ENCODE measurements at places on chromosomes 5 and 9.
A peak's percentile ranks its signal among the peaks of the same experiment; 100 is the strongest.

GRCh38 chr9:69056191-69056815 is 20.8 kb downstream of the FXN start:
- no peak for DNase-seq

DNA sequence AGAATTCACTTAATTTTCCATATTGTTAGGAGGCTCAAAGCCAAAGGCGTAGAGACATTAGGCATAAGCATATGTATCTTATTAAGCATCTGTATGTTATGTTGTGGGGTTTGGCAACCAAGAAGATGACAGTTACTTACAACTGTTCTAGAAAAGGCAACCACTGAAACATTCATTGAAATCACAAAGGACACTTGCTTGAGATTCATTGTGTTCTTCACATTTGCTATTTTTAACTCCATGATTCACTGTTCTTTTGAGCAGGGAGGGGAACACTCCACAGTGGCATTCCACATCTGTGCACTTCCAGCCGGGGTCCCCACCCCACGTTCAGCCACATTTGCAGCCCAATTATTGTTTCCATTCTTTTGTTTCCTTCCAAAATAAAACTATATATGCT is 107.1 kb downstream of the PALM2AKAP2 start:
- no peak for DNase-seq

DNA sequence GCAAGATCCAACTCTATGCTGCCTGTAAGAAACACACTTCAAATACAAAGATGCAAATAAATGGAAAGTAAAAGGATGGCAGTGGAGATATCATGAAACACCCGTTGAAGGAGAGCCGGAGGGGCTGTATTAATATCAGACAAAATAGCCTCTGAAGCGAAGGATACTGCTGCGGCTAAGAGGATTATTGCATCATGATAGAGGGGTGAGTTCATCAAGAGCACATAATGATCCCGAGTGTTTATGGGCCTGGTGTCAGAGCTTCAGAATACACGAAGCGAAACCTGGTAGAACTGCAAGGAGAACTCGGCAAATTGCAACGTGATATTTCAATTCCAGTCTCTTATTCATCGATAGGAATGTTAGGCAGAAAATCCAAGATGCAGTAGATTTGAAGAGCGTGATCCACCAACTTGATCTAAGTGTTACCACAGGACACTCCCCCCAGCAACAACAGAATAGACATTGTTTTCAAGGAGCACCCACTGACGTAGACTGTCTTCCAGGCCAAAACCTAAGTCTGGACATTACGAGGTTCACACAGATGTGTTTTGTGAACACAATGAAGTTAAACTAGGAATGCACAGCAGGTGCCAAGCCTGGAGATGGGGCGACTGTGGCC is 27.7 kb upstream of the QSOX2 start:
- DNase-seq, result no peak

DNA sequence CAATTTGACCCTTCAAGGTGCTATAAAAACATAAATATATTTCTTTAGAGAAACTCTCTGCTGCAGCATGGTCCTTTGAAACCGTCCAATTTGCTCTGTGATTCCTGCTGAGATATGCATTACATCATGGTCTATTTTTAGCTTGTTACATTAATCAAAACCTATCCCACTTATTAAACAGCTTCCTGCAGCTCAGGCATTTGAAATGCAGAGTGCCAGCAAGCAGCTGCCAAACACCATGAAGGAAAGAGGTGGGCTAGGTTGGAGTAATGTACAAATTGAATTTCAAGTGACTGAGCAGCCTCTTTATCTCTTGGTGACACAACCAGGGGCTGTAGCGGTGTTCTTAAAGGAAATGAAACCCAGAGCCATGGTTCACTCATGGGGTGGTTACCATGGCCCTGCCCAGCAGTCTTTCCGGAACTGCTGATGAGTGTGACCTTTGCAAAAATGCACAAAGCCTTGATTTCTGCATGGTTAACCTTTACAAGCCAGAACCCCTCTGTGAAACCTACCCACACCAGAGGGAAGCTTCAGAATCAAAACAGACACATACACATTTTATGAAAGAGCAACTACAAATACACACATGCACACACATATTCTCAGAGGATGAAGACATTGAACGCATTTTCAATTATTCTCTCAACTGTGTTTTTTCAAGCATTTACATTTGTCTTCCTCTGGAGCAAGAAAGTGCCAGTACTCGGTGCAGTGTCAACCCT is 155.8 kb upstream of the ZNF608 start:
- peak; percentile 12 for DNase-seq

- DNase-seq, result peak; percentile 73
Observed at GRCh38 chr5:133052317-133053175, 733 bp downstream of the HSPA4 start.

- no peak for DNase-seq
Observed at GRCh38 chr9:14467675-14468374, 153.9 kb upstream of the NFIB start.

GRCh38 chr5:61449804-61450492 is 117.9 kb downstream of the ZSWIM6 start:
- no peak for DNase-seq

DNA sequence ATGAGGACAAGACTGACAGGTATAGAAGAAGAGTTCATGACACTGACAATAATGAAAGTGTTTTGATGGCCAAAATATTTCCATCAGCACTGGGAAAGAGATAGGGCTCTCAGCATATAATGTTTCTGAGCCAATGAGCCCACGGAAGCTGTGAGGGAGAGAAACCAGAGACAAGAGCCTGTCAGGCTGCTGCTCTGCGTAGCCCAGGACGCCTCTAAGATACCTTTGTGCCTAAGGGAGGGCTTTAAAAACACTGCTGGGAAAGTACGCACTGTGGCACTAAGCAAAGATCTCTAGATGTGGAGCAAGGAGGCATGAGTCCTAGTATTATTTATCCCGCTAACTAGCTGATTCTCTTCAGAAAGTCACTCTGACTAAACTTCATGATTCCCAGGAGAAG is 11.0 kb upstream of the ELAVL2 start:
- DNase-seq, result no peak

GRCh38 chr9:104177003-104177611 is 83.0 kb downstream of the SMC2 start:
- no peak for DNase-seq

DNA sequence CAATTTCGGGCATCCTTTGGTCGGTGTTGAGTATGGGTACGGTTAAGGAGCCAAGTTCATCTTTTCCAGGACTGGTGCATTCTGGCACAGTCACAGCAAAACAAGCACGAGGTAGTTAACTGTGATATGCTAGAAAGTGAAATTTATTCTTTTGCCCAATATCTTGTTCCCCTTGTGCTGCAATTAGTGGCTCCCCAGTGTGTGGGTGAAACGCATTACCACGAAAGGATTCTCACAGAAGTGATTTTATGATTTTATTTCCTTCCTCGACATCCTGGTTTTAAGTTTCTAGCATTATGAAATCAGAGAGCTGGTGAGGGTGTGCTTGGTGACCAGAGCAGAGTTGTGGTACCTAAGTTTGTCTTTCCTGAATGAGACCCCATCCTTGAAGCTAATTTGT is 1.5 kb downstream of the FRMPD1 start:
- no peak for DNase-seq

DNA sequence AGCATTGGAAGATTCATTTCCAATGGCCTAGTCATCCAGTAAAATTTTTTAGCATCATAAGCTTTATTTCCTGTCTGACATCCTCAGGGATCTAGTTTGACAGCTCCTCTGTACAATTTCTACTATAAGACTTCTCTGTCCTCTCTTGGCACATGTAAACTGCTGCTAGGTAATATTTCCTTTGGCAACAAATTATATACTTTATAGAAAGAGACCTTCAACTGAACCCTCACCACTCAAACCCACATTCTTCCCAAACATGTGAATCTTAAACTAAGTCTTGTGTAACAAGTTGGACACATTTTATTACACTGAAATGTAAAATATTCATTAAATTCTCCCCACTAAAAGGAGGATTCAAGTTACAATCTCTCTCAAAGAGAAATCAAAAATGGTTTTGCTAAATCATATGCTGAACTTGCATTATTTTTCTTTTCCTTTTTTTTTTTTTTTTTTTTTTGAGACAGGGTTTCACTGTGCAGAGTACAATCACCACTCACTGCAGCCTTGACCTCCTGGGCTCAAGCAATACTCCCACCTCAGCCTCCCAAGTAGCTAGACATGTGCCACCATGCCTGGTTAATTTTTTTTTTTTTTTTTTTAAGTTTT is 36.9 kb downstream of the SCAI start:
- no peak for DNase-seq

- no peak for DNase-seq
Observed at GRCh38 chr5:105392710-105393149, 1830.1 kb upstream of the NUDT12 start.

GRCh38 chr5:154403776-154404387 is 41.9 kb upstream of the SAP30L start:
- DNase-seq, result no peak

DNA sequence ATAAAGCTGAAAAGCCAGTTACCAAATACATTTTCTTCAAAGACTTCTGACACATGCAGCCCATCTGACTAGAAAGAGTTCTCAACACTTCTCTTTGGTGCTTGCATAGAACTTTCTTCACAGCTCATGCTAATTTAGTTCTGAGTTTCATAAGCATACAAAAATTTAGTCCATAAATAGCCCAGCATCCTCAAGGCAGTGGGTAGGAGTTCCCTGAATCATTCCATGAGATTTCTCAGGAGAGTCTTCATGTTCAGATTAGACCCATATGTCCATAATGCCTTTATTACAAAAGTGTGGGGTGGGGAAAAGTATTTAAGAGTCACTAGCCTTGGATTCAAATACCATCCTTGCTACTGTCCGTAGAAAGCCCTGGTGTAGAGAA is 290.2 kb upstream of the RGMB start:
- DNase-seq, result no peak

GRCh38 chr9:127524373-127524772 is 73.1 kb downstream of the LRSAM1 start:
- DNase-seq, result no peak

- peak; percentile 72 for DNase-seq
Observed at GRCh38 chr9:89466451-89467277, 31.2 kb downstream of the SEMA4D start.

- no peak for DNase-seq
Observed at GRCh38 chr5:149073213-149073612, 10.4 kb upstream of the SH3TC2 start.

DNA sequence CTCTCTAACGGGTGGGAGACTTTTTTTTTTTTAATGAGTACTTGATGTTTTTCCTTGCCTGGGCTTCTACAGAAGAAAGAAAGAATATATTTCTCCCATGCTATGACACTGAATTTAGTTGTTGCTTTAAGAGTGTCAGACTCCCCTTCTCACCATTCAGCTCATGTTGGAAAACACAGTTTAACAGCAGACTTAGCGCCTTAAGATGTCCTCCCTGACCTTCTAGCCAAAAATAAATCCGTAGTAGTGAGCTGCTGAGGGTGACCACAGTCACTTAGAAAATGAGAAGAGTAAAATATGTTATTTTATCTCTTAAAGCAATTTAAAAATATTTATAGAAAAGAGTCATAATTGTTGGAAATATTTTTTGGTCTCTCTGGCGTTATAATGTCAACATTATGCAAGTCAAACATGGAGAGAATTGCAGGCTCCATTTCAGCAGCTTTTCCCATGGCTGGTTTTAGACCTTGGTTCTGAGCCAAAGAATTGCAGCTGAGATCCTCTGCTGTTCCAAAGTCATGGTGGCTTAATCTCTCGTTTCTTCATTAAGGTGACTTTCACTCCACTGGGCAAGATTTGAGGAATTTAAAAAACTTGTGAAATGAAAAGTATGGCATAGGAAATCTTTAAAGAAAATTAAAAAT is 143.5 kb downstream of the GHR start:
- DNase-seq, result no peak

Data from activated CD4-positive, alpha-beta T cell treated with anti-CD3 and anti-CD28 coated beads, Interleukin-2, Interleukin-4, amounts not matched to agents 100 ng/mL and 50 ng/mL, durations not matched to agents 16 hours and 8 hours (primary cell).